Activated CD4-positive, CD25-positive, alpha-beta regulatory T cell (primary cell): ENCODE measurements at places on chromosomes 6 and 20.

DNA sequence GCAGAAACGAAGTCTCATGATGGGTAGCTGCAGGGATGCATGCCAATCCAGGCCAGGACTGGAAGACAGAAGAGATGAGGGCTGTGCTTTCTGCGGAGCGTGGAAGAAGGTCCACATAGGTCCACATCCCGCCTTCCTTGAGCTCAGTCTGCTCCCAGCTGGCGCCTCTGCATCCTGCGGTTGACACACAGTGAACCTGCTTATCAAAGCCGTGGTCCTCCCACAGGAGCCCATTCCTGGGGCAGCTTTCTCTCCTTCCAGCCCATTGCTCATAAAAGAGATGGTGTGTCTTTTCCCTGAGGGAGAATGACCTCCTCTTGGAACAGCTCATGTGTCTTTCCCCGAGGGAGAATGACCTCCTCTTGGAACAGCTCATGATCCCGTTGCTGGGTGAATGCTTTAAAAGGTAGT is 225.4 kb downstream of the CDH4 start:
- no peak for DNase-seq

DNA sequence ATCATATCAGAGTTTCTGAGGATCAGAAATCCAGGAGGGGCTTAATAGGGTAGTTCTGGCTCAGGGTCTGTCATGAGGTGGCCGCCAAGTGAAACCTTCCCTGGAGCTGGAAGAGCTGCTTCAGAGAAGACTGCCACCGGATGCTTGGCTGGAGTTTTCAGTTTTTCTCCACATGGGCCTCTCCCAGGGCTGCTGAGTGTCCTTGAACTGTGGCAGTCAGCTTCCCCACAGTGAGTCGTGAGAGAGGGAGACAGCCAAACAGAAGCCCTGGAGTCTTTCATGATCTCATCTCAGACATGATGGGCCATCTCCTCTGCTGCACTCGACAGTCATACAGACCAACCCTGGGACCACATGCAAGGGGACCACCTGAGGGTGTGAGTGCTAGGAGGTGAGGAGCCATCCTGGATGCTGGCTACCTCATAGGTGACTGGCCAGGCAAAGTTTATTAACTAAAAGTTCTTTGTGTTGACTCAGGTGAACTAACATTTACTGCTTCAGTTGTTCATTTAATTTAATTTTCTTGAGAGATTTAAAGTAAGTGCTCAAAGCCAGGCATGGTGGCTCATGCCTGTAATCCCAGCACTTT is 71.5 kb downstream of the SHLD1 start:
- no peak for DNase-seq

- peak; percentile 43 for DNase-seq
These were observed 15.5 kb downstream of the SDCBP2 start for GRCh38 chr20:1313236-1313964.

DNA sequence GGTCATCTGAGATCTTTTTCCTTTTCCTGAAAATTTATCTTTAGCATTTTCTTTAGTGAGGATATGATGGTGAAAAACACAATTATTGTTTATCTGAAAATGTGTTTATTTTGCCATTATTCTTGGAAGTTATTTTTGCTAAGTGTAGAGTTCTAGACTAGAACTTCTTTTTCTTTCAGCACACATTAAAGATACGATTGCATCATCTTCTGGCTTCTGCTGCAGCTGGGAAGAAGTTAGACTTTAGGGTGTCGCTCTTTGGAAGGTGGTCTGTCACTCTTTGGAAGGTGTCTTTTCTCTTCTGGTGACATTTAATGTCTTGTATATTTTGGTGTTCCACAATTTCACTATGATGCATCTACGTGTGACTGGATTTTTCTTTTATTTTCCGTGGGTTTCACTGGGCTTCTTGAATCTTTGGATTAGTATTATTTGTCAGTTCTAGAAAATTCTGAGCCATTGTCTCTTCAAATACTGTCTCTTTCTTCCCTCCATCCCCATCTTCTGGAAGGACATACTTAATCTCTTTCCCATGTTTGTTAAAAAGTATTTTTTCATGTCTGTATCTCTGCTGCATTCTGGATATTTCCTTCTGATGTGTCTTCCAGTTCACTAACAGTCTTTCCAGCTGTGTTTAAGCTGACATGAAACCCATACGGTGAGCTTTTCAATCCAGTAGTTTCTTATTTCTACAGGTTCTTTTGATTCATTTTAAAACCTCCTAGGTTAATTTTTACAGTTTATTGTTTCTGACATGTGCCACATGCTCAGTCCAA is 81.0 kb downstream of the AGPAT4 start:
- no peak for DNase-seq
